ENCODE measurements at places on chromosomes 16 and 17. TPM values are rescaled to one million over a fixed set of nuclear protein-coding genes. Genes with fewer than 3 reads are reported as not detected.

DNA sequence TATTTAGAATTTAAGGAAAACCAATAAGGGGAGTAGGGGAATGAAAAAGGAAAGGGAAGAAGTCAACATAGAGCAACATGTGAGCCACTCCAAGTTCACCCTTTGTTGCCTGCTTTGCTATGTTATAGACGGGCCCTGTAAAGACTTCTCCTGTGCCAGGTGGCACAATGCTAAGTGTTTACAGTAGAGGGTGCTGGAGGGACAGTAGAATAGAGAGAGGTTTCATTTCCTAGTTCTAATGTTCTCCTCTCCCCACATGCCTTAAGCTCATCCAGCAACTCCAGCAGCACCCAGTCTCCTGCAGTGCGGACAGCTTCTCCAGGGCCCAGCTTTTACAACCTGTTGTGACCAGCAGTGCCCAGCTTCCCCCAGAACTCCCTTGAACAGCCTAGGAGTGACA is 468.0 kb downstream of the HS3ST3B1 start:
- DNase-seq = no peak

GRCh38 chr16:7271486-7271885 is 61.2 kb upstream of the RBFOX1 start:
- DNase-seq = no peak

GRCh38 chr17:57939797-57940196 is 15.4 kb downstream of the CUEDC1 start:
- DNase-seq = no peak

GRCh38 chr17:57946798-57947358 is 8.3 kb downstream of the CUEDC1 start:
- no peak for DNase-seq

DNA sequence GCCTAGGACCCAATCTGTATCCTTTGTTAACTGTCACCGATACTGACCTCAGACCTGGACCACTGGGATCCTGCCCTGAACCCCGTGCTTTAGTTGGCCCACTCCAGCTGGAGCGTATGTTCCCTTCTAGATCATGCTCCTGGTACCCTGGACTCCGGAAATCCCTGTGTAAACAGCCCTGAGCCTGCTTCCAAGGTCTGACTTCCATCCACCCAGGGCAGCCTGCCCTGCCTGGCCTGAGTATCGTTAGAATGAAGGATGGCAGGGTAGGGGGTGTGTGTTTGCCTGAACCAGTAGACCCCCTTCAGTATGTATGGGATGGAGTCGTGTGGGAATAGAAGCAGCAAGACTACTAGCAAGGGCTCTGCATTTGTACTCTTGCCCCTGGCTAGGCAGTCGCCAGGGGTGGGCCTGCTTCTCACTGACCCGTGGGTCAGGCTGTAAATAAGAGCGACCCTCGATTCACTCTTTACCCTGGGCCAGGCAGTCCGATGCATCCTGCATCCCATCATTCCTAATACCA is 691 bp upstream of the TMEM98 start:
- no peak for DNase-seq

RUNDC3A gene
- 2.8 TPM for polyA plus RNA-seq

SDR42E2 gene
- 0.14 TPM for polyA plus RNA-seq

All from renal cortex interstitium (tissue), 15 donors.